Stimulated activated CD4-positive, alpha-beta T cell treated with anti-CD3 and anti-CD28 coated beads, Interleukin-15, amount 100 ng/mL, for 24 hours (primary cell): ENCODE measurements at places on chromosomes 12 and 14.

- no peak for DNase-seq
Measured at GRCh38 chr14:91068642-91069041, 8.2 kb upstream of the RPS6KA5 start.

GRCh38 chr14:71629765-71630492 lies 302.3 kb upstream of the RGS6 start:
- no peak for DNase-seq

DNA sequence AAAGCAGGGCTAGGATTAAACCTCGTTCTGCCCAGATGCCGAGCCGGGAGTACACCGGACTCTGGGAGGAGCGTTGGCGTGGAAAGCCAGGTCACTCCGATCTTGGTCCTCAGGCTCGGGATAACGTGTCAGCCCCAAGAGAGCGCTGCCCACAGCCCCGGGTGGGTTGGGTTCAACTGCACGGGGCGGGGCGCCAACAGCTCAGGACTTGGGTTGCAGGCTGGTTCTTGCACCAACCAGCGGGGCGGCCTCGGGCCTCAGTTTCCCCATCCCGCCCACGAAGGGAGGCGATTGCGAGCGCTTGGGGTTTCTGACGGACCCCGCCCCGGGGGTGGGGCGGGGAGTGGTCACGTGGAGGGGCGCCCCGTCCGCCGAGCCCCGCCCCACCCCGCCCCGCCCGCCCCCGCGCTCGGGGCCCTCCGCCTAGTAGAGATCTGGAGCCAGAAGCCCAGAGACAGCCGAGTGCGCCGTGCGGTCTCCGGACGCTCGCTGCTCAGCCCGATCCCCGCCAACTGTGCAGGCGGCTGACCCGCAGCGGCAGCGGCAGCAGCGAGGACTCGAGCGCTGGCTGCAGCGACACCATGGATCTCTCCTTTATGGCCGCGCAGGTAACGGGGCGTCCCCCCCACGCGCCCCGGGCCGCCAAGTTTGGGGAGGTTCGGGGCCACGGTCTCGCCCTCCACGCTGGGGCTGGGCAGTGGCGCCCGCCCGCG lies at the start of gene C14orf132:
Gene C14orf132, plus strand, starts transcription at position 443 of the 713 bp plus-strand sequence. Its CDS starts 139 bp downstream, at position 582.
- peak; percentile 78 for DNase-seq

- no peak for DNase-seq
Measured at GRCh38 chr12:62292761-62293344, 32.6 kb downstream of the USP15 start.

DNA sequence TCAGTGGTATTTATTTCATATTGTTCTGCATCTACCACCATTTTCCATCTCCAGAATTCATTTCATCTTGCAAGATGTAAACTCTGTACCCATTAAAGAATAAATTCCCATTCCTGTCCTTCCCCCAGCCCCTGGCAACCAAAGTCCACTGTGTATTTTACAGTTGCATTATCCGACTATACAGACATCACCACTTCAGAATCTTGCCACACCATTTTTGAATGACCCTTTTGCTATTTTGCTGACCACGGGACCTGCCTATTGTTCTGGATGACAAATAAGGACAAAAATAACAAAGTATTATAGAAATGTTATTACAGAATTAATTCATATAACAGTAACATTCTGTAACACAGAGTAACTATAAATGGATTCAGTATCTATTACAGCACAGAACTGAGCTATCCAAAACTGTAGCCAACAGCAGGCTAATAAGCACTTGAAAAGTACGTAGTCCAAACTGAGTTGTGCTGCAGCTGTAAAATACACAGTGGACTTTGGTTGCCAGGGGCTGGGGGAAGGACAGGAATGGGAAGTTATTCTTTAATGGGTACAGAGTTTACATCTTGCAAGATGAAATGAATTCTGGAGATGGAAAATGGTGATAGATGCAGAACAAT lies 61.3 kb downstream of the CDK17 start:
- DNase-seq: no peak

- no peak for DNase-seq
Measured at GRCh38 chr12:25397001-25397400, 146.3 kb upstream of the KRAS start.

- no peak for DNase-seq
Measured at GRCh38 chr12:65602253-65602609, 222.1 kb upstream of the HMGA2 start.

GRCh38 chr12:40013847-40014246 lies 92.0 kb downstream of the SLC2A13 start:
- DNase-seq: no peak

DNA sequence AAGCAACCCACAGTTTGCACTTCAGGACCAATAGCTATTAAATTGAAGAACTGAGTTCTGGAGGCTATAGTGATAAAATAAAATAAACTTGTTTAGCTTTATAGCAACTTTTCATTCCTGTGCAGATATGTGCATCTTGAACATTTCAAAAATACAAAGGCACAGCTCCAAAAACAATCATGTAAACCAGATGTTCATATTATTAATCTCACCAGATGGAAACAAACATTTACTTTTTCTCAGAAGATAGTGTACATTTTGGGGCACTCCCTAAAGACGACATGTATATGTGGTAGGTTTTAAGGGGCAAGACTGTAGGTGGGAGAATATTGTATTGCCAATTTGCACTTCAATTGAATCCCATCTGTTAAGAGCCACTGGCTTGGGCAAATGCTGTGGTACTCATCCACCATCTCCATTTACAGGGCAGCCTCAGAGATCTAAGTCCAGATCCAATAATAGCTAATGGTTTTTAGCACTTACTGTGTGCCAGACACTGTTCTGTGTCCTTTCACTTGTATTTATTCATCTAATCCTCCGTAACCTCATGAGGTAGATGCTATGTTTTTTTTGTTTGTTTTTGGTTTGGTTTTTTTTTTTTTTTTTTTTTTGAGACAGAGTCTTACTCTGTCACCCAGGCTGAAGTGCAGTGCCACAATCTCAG lies 49.1 kb downstream of the PTGER2 start:
- no peak for DNase-seq

GRCh38 chr12:110266980-110267620 lies 13.9 kb upstream of the ATP2A2 start:
- no peak for DNase-seq

DNA sequence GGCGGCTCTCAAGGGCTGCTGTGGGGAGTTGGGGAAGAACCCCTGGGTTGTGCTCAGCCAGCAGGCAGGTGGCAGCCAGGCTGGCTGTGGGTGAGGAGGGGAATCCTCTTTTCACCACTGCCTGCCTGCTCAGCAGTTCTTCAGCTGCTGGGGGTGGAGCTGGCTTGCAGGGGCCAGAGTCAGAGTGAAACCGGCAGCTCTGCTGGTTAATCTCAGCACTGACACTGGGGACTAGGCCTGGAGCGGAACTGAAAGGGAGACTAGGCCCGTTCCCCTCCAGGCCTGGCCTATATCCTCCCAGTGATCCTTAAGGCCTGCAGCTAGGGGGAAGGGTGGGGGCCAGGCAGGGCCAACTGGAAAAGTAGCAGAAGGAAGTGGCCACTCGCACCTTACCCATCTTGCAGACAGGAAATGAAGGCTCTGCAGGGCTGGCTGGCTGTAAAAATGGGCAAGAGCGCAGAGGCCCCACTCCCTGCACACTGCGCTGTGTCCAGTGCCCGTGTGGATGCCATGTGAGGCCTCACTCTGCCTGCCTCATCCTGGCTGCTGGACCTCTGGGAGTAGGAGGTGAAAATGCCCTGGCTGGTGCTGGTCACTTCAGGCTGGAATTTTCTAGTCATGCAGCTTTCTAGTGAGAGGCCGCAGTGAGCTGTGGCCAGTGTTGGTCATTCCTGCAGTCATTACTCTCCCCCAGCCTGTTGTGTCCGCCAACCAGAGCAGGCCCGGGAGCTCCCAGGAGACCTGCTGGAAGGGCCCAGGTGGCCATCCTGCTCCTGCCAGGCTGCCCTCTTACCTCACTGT lies 39.4 kb downstream of the SH2B3 start:
- peak; percentile 92 for DNase-seq
